CD4-positive, alpha-beta T cell treated with Interleukin-2 at 100 ng/mL for 4 hours (primary cell): ENCODE measurements at places on chromosomes 7 and 10.

GRCh38 chr10:11667756-11668155 is 56.3 kb upstream of the USP6NL start:
- DNase-seq: no peak

GRCh38 chr7:77783111-77783510 is 15.1 kb downstream of the TMEM60 start:
- no peak for DNase-seq

- no peak for DNase-seq
These were observed 427.8 kb upstream of the SEMA3D start for GRCh38 chr7:85614684-85615083.

DNA sequence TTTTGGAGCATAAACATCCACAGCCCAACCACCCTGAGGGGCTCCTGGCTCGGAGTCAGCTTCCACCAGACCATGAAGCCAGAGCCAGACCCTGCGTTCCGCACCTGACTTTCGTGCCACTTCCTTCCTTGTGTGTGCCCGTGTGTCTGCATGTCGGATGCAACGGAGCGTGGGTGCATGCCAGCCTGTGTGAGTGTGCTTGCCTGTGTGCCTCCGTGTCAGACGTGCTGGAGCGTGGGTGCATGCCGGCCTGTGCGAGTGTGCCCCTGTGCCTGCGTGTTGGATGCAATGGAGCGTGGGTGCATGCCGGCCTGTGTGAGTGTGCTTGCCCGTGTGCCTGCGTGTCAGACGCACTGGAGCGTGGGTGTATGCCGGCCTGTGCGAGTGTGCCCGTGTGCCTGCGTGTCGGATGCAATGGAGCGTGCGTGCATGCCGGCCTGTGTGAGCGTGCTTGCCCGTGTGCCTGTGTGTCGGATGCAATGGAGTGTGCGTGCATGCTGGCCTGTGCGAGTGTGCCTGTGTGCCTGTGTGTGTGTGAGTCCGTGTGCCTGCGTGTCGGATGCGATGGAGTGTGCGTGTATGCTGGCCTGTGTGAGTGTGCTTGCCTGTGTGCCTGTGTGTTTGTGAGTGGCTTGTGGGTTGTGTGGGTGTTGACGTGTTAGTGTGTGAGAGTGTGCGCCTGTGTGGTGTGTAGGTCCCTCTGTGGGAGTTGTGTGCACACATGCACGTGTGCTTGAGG is 28.1 kb upstream of the KNDC1 start:
- DNase-seq: no peak

DNA sequence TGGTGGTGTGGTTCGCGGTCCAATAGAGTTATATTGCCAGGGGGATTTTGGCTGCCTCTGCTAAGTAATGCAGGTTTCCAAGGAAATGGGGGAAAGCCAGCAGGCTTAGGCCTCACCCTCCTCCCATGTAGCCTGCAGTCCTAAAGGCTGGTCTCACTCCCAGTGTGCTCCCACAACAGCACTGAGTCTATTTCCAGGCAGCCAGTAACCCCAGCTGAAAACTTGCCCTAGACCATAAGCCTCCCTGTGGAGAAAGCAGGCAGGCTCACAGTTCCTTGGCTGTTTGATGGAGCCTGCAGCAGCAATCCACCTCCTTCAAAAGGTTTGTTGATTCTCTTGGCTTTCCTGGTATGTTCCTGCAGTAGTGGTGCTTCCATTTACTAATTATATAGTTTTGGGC is 220.0 kb upstream of the ZNF804B start:
- DNase-seq: no peak

DNA sequence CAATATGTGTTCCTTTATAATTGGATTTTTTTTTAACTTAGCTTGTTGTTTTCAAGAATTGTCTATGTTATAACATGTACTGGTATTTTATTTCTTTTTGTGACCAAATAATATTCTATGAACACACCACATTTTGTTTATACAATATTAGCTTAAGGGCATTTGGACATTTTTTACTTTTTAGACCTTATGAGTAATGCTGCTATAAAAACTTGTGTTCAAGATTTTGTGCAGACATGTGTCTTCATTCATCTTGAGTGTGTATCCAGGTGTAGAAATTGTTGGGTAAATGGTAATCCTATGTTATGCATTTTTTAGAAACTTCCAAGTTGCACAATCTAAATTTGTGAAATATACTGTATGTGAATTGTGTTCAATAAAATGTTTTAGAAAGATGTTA is 936.7 kb downstream of the CCSER2 start:
- no peak for DNase-seq

- no peak for DNase-seq
These were observed 155.3 kb downstream of the PLXDC2 start for GRCh38 chr10:19971343-19972052.

DNA sequence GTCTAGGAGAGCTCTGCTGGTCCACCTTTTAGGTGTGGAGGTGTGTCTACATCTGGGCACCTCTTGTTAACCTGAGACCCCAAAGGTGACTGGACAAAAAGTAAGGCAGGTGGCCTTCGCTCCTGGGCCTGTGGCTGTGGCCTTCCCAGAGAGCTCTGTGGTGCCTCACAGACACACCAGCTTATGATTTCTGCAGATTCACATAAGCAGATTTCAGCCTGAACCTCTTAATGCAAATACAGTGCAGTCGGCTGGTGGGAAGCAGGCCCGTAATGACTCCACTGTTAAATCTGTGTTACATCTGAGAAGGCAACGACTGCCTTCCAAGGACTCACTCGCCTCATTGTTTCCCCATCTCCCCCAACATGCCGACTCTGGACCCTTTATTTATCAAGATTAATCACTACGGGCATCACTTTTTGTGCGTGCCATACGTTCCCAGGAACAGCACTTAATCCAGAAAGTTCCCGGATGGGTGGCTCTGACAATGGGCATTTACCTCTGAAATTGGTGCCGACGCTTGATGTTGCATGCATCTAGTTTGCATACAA is 119.8 kb downstream of the EBF3 start:
- DNase-seq: no peak

GRCh38 chr7:157250605-157251228 is 86.1 kb upstream of the DNAJB6 start:
- peak; percentile 65 for DNase-seq

GRCh38 chr7:12391922-12392615 is 11.6 kb downstream of the VWDE start:
- DNase-seq: no peak

DNA sequence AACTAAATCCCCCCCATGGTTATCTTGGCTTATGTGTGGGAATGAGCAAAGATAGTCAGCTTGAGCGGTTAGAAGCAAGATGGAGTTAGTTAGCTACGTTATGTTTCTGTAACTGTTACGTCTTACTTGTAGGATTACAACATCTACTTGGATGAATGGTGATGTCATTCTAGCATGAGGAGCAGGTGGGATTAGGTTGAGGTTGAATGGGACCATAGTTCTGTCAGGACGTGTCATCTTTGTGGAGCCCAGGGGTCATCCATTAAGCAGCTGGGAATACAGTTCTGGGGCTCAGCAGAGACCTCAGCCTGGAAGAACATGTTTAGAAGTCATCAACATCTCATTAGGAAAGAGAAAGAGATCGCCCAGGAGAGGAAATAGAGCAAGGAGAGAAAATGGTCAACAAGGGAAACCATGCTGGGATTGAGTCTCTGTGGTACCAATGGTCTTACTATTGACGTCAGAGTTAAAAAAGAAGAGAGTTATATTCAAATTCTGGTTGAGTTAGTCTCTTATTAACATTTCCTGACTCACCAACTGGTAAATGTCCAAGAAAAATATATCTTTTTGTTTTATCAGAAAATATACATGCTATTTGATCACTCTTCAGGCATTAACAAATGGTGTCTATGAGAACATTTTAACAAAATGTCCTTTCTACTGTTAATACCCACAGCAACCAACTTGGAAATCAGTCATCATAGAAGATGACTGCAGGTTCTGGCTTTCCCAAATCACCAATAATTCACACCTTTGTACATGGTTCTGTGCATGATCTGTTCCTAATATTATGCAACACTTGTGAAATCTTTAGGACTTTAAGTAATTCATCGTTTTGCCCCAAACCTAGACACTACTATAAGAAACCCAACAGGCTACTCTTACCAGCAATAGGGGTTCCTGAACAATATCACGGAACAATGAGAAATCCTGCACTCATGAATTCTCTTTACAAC is 96.9 kb downstream of the KIAA1217 start:
- no peak for DNase-seq

DNA sequence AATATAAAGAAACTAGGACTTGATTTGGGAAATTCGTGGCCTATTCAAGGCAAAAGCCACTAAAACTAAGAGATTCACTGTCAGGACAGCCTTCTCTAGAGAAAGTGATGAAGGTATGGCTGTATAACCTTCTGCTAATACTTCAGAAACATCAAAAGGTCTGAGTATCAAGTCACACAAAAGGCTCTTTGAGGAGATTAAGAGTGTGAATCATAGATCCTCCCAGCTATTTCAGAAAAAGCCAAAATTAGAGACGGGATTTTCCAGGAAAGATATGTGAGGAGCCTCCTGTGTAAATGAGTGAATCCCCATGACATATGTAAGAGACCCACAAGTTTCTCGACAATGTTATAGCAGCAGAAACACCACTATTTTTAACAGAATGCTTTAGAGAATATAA is 56.2 kb downstream of the UBE3C start:
- no peak for DNase-seq

- DNase-seq: no peak
These were observed 338.3 kb downstream of the ETV1 start for GRCh38 chr7:13651167-13651566.

- no peak for DNase-seq
These were observed 184.4 kb downstream of the GRID1 start for GRCh38 chr10:86182150-86182549.

DNA sequence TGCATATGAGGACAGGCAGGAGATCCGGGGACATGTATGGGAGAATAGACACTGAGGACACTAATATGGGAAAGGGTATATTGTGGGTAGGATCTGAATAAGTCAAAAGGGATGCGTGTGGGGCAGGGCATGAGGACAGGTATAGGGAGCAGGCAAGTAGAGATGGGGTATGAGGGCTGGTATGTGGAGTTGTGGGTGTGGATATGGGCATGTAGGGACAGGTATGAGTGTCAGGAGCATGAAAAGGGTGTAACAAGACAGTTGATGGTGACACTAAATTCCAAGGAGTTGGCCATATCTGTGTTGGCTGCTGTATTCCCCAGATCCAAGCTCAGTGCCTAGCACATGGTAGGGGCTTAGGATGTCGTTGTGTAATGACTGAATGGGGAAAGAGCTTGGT is 84.4 kb upstream of the PAX2 start:
- no peak for DNase-seq

DNA sequence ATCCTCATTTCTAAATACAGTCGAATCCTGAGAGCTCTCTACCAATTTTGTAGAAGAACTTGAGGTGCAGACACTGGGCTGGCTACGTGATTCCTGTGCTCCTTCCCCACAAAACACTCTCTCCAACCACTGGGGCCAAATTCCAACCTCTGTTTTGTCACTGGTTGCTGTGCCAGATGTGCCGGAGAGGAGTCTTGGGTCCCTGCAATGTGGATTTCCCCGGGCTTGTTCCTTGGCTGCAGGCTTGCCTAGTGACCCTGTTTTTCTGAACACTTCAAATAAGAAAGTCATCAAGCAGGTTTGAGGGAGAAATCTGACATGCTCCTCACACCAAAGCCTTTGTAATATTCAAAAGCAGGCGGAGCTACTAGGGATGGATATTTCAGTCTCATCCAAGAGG is 44.4 kb upstream of the AGBL3 start:
- DNase-seq: no peak

GRCh38 chr10:86330778-86331763 is 35.5 kb downstream of the GRID1 start:
- DNase-seq: no peak

GRCh38 chr7:128155100-128155740 is 85.9 kb upstream of the LEP start:
- DNase-seq: no peak

GRCh38 chr7:69419934-69420333 is 178.3 kb upstream of the AUTS2 start:
- no peak for DNase-seq

DNA sequence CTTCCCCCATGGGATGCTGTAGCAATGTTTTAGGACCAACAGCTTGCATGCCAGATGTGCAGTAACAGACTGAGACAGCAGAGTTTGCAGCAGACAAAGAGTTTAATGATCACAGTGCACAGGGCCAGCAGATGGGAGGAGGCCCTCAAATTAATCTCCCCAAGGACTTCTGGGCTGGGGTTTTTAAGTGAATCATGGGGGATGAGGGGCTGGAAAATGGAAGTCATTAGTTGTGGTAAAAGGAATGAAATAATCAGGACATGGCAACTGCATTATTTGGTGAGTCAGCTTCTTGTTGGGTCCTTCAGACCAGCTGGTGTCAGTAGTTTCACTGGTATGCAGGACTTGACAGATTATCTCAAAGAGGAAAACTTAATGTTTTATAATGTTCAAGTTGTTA is 12.6 kb upstream of the NRBF2 start:
- no peak for DNase-seq

DNA sequence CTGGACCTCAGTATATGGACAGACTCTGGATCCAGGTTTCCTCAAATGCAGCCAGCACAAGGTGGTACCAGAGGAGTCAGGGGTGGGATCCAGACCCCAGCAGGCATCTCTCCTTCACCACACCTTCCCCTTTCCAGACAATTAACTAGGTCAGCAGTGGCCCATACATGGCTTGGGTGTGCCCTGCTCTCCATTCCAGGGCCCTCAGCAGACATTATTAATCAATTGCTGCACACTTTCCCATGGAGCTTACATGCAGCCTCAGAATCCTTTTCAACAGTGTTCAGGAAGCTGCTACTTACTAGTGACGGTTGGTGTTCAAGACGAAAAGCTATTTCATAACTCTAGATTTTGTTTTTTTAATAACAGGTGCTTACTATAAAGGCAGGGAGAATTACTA is 6.0 kb downstream of the COL13A1 start:
- no peak for DNase-seq

DNA sequence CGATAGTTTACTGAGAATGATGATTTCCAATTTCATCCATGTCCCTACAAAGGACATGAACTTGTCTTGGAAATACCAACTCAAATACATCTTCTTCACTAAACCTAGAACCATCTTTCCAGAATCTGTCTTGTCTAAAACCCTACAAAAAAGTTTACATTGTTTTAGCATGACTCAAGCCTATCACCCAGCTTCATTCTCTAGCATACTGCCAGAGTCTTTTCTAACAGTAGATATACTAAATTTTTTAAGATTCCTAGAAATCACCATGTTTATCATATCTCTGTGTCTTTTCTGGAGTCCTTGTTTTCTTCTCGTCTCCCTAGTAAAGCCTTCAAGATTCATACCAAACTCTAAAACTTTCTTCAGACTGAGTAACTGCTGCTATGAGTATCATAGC is 129.7 kb downstream of the SEMA3E start:
- no peak for DNase-seq

DNA sequence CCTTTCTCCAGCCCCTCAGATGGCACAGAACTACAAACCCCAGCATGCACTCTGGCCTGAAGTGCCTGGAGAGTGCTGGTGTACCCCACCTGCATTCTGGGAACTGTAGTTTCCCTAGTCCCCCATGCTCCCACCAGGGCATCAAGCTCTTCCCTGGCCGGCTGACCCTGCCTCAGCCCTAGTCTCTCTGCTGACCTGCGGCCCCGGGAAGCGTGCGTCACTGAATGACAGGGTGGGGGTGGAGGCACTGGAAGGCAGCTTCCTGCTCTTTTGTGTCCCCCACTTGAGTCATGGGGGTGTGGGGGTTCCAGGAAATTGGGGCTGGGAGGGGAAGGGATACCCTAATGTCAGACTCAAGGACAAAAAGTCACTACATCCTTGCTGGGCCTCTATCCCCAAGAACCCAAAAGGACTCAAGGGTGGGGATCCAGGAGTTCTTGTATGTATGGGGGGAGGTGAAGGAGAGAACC is 2.1 kb downstream of the NOS3 start:
- no peak for DNase-seq
